ENCODE measurements at places on chromosomes 6 and 20.

- DNase-seq, result no peak
Measured at GRCh38 chr20:19077370-19078220, 134.8 kb upstream of the SLC24A3 start.

- DNase-seq, result no peak
Measured at GRCh38 chr6:79872303-79872702, 75.0 kb downstream of the ELOVL4 start.

- DNase-seq, result no peak
Measured at GRCh38 chr6:105204768-105205167, 25.0 kb upstream of the POPDC3 start.

- no peak for DNase-seq
Measured at GRCh38 chr6:143490775-143491174, 20.7 kb downstream of the FUCA2 start.

GRCh38 chr20:63317601-63318291 lies 24.8 kb downstream of the COL20A1 start:
- no peak for DNase-seq

- no peak for DNase-seq
Measured at GRCh38 chr20:34355427-34355826, 7.6 kb upstream of the ITCH start.

- no peak for DNase-seq
Measured at GRCh38 chr20:13554076-13554475, 84.7 kb downstream of the TASP1 start.

- DNase-seq, result no peak
Measured at GRCh38 chr6:93365445-93365844, 53.9 kb downstream of the EPHA7 start.

- DNase-seq, result no peak
Measured at GRCh38 chr20:24275946-24276705, 193.3 kb upstream of the SYNDIG1 start.

DNA sequence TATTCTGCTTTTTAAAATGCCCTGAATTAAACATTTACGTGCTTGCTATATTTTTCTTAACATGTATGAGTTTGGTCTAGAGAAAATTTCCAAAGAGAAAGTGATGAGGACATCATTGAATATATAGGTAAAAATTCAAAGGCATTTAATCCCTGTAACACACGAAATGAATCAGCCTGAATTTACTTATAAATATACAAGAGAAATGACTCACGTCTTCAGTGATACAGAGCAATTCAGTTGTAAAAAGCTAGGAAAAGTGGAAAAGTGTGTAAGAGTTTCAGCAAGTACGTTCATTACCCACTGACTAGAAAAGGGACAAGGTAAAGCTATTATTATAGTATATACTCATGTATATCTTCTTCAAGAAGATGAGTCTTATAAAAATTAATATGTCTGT lies 124.8 kb downstream of the HIVEP1 start:
- DNase-seq, result no peak

GRCh38 chr6:107115695-107116327 lies 496 bp upstream of the BEND3 start:
- peak; percentile 11 for DNase-seq

- DNase-seq, result no peak
Measured at GRCh38 chr20:11982289-11982954, 64.7 kb downstream of the BTBD3 start.

DNA sequence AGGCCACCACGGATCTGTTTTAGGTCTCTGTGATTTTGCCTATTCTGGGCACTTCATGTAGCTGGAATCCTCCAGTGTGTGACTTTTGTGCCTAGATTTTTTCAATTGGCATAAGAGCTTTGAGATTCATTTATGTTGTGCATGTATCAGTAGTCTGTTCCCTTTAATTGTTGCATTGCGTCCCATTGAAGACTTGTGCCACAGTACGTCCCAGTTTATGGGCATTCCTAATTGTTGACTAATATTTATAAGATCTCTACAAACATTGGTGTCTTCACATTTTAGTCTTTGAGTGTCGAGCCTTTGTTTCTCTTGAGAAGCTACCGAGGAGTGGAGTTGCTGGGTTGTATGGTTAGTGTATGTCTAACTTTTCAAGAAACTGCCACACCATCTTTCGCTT lies 704 bp upstream of the FAM210B start:
- DNase-seq, result no peak

- no peak for DNase-seq
Measured at GRCh38 chr6:49839957-49840356, 26.4 kb downstream of the CRISP1 start.

GRCh38 chr6:150245148-150245935 lies 102.5 kb downstream of the PPP1R14C start:
- no peak for DNase-seq

DNA sequence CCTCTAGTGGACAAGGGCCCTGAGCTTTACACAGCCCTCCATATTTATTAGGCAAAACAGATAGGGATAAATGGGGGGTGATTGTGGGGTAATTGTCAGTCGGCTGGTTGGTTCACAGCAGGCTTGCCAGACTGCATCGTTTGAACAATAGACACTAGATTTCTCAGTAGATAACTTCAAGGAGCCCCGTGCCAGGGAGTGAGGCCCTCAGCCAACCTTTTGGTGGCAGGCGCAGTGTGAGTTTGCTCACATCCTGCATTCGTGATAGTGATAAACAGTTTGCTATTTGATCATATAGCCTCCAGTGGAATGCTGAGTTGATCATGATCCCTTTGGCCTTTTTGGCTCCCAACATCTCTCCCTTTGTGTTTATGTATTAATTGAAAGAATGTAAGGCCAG lies 3.6 kb upstream of the ABHD12 start:
- DNase-seq, result no peak

- DNase-seq, result no peak
Measured at GRCh38 chr6:168158980-168159349, 80.0 kb upstream of the FRMD1 start.

- peak; percentile 21 for DNase-seq
Measured at GRCh38 chr6:38876475-38876874, 161.4 kb downstream of the DNAH8 start.

- DNase-seq, result no peak
Measured at GRCh38 chr6:165680975-165681374, 17.9 kb upstream of the PDE10A start.

DNA sequence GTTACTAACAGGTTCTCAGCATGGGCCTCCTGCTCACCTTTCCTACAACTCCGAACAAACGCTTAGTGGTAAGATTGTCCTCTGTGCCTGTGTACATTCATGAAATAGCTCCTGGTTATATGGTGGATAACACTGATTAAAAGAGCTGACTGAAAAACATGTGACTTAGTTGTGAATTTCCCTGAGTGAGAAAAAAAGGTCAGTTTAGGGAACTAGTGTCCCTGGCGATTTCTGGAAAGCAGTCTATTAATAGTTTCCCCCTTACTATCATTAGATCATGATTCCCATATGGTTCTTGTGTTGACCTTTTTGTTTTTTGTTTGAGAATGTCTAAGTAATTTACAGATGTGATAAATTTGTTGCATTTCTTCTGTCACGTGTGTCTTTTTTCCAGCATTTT lies 15.6 kb downstream of the SNRPC start:
- no peak for DNase-seq

GRCh38 chr6:21034345-21034744 lies 500.1 kb downstream of the CDKAL1 start:
- no peak for DNase-seq

DNA sequence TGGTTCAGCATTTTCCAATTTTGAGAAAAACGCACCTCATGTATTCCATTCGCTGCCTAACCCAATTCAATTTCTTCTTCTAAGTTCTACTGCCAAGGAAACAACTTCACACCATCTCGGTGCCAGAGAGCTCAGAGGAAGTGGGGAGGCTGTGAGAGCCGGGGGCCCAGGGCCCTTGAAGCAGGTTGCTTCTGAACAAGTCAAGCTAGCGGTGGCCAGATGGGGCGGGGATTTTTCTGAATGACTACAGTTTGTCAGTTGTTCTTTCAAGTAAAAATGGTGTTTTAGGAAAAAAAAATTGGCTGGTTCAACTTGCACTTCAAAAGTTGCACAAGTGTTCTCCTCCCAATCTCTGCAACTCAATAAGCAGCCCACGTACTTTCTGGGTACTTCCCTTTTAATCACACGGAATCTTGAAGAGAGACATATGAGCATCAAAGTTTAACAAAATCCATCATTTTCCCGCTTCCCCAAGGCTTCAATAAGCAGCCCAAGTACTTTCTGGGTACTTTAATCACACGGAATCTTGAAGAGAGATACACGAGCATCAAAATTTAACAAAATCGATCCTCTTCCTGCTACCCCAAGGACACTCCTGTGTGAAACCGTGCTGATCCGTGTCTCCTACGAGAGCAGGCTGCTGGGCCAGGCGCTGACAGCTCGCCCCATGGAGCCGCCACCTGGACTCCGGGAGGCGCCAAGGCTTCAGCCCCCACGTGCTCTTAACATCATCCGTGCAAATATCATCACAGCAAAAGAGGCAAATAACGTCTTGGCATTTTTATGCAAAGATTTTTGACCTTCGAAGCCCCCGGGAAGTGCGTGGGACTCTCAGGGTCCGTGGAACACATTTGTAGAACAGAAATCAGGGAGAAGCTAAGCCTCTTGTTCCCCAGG lies 186.7 kb upstream of the PDE10A start:
- no peak for DNase-seq

DNA sequence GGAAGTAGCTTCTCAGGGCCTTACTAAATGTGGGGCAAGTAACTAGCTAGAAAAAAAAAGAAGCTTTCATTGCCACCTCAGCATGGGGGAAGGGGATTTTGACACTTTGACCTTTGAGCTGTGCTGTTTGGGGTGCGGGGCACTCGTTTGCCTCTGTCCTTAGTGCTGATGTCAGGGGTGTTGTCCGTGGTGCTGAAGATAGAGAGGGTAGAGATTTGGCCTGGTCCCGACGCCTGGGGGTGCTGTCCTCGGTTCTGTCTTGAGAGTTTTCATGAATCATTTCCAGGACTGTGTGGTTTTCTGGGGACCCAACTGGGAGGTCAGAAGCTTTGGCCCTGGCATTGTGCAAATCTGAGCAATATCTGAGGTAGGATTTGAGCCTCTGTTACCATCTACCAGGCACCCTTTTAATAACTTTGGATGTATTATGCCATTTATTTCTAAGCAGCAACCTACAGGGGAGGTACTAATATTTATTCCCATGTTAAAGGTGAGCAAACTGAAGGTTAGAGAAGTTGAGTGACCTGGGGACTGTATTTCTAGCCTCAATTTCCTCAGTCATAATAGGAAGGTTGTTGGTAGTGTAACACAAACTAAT lies 78.0 kb downstream of the DLGAP4 start:
- DNase-seq, result no peak

GRCh38 chr6:71383901-71384489 lies 95.4 kb downstream of the OGFRL1 start:
- DNase-seq, result no peak

DNA sequence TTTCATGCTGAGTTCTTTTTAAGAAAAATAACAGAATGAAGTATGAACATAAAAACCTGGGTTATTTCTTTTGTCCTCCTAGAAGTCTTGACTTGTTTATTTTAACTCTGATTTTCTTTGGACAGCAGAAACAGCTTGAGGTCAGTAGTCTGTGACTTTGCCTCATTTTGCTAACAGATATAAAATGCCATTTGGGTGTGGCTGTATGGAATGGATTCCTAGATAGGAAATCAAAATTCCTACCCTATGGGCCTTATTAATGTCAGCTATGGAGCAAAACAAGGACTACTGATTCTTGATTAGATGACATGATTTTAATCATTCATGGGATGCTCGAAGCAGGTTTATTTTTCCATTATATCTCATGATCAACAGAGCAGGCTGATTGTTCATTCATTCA lies 46.8 kb upstream of the TENT5A start:
- DNase-seq, result no peak

DNA sequence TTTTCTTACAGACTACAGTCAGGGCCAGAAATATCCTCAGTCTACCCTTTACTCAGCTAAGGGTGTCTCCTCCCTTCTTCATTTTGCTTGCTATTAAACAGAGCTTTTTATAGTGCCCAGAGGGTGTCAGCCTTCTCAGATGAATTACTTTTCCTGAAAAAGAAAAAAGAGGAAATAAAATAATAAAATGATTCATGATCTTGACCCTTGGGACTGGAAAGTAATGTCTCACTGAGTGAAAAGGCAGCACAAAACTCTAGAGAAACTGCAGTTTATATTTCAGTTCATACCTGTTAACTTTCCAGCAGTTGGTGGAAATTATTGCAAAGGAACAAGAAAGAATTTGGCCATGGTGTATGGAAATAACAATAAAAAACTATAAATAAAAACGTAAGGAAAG lies 170.6 kb downstream of the IBTK start:
- no peak for DNase-seq

DNA sequence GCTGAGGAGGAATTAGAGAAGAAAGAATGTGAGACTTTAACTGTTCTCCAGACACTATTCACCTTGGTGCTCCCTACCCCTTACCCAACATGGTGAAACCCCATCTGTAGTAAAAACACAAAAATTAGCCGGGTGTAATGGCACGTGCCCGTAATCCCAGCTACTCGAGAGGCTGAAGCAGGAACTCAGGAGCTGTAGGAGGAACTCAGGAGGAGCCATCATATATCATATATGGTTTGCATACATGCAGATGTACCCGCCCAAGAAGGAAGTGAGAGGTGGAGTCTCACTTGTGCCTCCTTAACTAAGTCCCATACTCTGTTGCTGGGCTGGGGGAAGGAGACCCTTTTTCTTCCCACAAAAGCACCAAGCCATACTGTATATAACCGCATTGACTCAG lies 35.5 kb upstream of the ME1 start:
- DNase-seq, result no peak

- DNase-seq, result no peak
Measured at GRCh38 chr6:134892362-134892761, 57.5 kb downstream of the ALDH8A1 start.

DNA sequence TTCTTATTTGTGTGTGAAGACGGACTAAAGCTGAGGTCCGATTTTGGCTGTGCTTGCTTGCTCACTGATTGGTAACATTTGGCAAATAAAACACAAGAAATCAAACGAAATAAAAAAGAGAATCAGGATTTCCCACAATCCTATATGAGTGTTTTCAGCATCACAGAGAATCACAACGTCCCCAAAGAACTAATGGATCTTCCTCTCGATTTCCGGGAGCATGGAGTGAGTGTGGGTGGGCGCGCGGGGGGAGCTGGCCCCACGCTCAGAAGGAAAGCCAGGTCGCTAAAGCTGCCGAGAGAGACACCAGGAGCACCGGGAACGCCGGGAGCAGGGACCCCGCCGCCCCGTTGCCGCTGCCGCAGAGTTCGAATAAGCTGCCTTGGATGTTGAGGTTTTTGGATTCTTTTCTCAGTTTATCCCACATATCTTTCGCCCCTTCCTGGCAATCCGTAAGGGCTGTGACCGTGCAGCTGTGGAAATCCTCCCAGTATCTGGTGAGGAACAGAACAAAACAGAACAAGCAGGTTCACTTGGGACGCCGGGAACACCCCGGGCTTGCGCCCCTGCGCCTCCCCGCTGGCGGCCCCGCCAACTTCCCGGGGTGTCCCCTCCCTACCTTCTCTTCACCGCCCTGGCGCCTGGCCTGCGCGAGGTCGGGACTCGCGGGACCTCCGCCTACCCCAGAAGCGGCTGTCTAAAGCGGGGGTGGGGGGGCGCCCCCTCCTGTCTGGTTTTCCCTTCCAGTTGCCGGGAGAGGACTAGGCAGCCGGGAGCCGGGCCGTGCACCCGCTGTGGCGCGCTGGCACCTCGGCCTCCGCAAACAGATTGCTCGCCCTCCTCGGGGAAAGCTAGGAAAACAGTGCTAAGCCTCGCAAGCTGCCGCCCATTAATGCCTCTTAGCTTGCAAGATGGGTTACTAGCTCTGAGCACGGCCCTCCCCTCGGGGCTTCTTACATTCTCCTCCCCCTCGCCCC lies 7.7 kb downstream of the NRN1 start:
- no peak for DNase-seq
